IMR-90 (cell line): ENCODE measurements at places on chromosomes 1 and 21. TPM values are rescaled to one million over a fixed set of nuclear protein-coding genes. Genes with fewer than 3 reads are reported as not detected.

GRCh38 chr1:170360601-170361000 is 171.4 kb upstream of the GORAB start:
- DNase-seq = no peak

DNA sequence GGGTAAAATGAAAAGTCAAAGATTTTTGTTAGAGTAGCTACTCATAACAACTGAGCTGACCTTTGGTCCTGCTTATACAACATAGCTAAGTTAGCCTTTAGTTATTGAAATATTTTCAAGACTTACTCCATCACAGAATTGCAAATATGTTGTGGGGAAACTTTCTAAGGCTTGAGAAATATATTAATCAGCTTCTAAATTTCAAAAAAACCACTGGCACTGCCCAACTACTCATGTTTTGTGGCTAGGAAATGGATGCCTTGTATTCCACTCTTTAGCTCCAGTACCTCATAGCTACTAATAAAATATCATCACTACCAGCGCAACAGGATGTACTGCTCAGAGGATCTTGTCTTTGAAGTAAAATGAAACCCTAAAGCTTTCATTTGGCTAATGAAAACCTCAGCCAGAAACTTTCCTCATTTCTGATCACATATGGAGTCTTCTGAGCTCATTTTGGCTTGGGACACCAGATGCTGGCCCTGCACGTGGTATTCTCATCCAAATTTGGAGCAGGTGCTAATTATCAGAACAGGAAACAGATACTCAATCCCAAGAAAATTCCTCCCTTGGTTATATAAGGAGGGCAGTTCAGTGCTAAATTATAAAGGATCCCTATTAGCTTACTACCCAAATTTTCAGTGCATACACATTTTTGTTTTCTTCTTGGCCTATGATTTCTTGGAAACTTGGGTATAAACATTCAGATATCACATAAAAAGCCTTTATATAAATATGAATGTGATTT is 690.7 kb downstream of the ADGRL2 start:
- no peak for DNase-seq

- no peak for DNase-seq
Measured at GRCh38 chr1:169933984-169934725, 40.5 kb upstream of the SCYL3 start.

DNA sequence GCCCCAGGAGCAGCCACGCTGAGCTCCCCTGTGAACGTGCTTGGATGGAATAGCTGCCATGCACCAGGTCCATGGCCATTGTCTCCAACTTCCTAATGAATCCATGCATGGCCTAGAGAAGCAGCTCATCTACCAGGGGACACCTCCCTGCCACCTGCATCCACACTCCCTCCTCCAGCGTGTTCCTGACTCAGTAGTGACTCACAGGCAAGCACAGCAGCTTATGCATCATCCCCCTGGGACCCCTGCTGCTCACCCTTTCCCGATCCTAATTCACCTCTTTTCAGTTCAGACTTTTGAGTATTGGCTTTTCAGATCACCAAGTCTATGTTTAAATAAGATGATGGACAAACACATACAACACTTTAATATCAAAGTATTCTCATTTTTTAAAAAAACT is 39.9 kb upstream of the TADA1 start:
- DNase-seq = peak; percentile 2

GRCh38 chr1:147236448-147236847 is 6.0 kb upstream of the CHD1L start:
- no peak for DNase-seq

GRCh38 chr1:112564081-112564480 is 54.9 kb downstream of the ST7L start:
- no peak for DNase-seq

DNA sequence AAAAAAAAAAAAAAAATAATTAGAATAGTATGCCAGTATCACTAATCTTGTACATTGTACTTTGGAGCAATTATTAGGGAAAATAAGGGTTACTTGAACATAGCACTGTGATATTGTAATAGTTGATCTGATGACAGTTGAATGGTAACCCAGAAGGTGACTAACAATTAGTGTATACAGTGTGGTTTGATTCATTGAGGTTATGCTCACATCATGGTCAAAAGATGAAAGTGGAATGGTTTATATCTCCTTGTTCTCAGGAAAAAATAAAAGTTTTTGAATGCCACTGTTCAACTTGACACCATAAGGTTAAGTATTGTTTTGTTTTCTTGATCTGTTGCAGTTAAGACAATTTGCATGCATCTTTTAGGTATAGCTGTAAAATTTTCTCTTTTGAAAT is 87.0 kb downstream of the GPR52 start:
- DNase-seq = peak; percentile 82

DNA sequence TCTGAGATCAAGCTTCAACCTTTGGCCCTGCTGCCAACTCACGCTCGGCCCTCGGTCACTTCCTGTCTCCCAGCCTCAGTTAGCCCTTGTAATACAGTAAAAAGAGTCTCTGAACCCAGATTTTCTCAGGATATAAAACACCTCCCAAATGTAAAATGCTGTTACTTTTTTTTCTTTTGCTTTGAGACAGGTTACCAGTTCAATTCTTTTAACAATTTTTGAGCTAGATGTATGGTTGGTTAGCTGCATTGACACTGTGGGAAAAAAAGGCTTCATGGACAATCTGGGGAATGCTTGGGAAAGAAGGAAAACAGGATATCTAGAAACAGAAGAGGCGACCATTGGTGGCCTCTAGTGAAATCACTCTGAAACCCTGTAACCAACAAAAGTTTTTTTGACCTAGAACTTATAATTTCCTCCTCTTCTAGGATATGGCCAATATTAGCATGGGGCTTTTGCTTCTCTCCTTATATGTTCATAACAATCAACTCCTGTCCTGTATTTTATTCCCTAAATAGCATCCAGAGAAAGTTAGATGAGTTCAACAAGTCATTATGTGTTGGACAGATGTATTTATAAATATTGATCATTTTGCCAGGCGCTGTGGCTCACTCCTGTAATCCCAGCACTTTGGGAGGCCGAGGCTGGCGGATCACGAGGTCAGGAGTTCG is 1.3 kb downstream of the CMPK1 start:
- peak; percentile 69 for DNase-seq

- DNase-seq = no peak
Measured at GRCh38 chr1:5595531-5596170, 396.6 kb downstream of the NPHP4 start.

DNA sequence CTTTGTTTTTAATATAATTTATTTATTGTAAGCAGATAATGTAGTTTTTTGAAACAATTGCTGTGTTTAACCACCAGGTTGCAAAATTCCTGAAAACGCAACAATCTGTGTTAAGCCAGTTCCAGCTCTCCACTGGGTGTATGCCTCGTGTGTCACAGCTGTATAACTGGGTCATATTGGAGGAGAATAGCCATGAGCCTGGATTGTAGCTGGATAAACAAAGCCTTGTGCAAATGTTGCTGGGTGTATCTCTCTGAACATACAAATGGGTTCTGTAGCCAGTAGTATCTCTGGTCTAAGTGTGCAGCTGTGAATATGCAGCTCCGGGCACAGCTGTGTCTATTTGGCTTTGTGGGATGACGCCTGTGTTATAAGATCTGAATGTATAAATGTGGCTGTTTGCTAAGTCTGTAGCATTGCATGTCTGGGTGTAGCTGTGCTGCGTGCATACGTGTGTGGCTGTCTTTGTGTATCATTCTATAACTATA is 2.8 kb downstream of the TCEA3 start:
- peak; percentile 90 for DNase-seq

DNA sequence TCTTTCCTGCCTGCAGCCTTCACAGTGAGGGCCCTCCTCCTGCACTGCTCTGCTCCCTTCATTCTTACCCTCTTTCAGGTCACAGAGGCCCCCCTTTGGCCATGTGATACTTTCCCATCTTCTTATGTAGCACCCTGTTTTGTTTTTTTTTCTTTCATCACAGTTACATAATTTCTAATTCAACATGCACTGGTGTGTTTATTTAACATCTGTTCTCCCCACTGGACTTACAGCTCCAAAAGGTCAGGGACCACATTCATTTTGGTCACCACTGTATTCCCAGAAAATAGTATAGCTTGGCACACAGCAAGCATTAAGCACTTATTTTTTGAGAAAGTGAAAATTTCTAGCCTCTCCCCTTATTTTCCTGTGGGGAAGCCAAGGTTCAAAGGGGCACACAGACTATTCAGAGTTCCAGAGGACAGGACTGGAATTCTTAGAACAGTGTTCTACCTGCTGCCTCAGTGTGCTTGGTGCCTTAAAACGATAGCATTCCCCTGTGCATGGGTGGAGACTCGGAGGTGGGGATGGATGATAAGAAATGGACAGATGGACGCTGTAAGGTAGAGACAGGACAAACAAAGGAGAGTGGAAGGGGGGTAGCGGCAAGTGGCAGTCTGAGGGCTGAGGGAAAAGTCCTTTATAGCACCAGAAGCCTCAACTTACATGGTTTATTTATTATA is 5.3 kb downstream of the DENND2D start:
- peak; percentile 7 for DNase-seq

GRCh38 chr1:168829876-168830275 is 100.9 kb upstream of the DPT start:
- no peak for DNase-seq

- DNase-seq = no peak
Measured at GRCh38 chr1:20198918-20199317, 12.6 kb upstream of the PLA2G2C start.

DNA sequence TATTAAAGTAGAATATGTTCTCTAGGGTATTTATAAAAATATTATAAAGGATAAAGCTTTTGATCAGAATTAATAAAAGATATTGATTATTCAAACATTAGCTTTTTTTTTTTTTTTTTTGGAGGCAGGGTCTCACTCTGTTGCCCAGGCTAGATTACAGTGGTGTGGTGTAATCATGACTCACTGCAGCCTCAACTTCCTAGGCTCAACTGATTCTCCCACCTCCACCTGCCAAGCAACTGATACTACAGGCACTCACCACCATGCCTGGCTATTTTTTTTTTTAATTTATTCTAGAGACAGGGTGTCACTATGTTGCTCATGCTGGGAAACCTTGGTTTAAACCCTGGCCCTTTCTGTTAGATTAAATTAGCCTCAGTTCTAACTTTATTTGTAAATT is 188.3 kb downstream of the CLEC20A start:
- DNase-seq = no peak

GRCh38 chr1:91779548-91780021 is 106.4 kb downstream of the TGFBR3 start:
- no peak for DNase-seq

GRCh38 chr1:108878678-108879077 is 1.9 kb downstream of the GPSM2 start:
- no peak for DNase-seq

GRCh38 chr1:35364741-35365140 is 96.2 kb downstream of the ZMYM4 start:
- DNase-seq = no peak

DNA sequence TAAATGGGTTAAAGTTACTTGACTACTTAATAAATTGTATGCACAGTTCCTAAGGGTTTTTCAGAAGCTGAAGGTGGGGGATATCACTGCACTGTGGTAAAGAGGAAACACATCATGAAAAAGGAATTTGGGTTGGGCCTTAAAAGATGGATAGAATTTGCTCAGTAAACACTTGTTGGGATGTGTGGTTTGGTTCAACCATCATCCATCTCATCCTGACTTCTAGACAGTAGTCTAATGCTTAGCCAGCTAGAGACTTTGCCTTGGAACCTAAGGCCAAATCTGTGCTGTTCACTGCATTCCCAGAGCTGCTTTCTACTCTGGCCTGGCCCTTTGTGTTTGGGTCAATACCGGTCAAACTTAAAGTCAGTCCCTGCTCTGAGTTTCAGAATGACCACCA is 30.6 kb downstream of the LY9 start:
- DNase-seq = no peak

- DNase-seq = no peak
Measured at GRCh38 chr1:109761227-109762038, 2.3 kb downstream of the EPS8L3 start.

DNA sequence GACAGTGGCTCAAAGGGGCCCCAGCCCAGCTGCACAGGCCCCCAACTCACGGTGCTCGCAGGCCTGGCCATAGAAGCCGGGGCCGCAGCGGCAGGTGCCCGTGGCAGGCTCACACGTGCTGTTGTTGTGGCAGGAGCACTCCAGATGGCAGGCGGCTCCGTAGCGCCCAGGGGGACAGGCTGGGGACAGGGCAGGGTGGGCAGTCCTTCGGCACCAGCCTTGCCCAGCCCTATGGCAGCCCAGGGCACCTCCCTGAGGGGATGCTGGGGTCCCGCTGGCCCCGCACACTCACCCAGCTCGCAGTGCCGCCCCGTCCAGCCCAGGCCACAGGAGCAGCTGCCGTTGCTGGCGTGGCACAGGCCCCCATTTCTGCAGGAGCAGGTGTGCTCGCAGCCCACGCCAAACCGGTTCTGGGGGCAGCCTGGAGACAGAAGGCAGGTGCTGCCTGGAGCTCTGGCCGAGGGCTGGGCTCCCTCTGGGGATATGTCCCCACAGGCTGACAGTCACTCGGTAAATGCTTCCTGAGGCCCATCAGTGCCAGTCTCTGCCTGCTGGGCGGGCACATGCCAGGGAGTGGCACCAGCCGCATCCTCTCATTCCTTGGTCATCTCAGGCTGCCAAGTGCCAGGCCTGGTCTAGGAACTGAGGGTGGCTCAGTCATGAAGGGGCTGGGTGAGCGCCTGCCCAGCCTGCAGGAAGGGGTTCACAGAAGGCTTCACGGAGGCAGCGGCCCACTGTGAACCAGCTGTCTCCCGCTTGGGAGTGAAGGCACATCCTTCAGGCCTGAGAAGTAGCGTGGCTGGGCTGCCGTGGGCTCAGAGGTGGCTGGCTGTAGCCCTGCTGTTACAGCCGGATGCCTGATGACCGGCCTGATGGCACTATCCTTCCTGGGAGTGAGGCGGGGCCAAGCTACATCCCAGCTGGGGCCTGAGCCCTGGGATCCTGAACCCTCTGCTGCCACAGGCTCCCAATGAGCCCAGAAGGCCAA is 40.1 kb downstream of the ARHGEF16 start:
- DNase-seq = no peak

GRCh38 chr1:114610546-114611245 is 29.3 kb upstream of the BCAS2 start:
- DNase-seq = peak; percentile 58

PLA2G2D gene
- total RNA-seq = not detected in 2 replicates

EPHA10 gene
- not detected in 2 replicates for total RNA-seq

SPRR2B gene
- total RNA-seq = not detected in 2 replicates

RPS6KC1 gene
- total RNA-seq = 23.7 and 25.8 TPM in 2 replicates

LCE1A gene
- total RNA-seq = not detected in 2 replicates

SH2D5 gene
- 6.7 and 7.2 TPM in 2 replicates for total RNA-seq

LAX1 gene
- not detected in 2 replicates for total RNA-seq

BSND gene
- not detected in 2 replicates for total RNA-seq

GOLT1A gene
- total RNA-seq = not detected in 2 replicates

DCST1 gene
- total RNA-seq = not detected in 2 replicates

SLC19A2 gene
- total RNA-seq = 5.2 and 6.9 TPM in 2 replicates
